ENCODE measurements at places on chromosomes 4 and X.
A peak's percentile ranks its signal among the peaks of the same experiment; 100 is the strongest.

DNA sequence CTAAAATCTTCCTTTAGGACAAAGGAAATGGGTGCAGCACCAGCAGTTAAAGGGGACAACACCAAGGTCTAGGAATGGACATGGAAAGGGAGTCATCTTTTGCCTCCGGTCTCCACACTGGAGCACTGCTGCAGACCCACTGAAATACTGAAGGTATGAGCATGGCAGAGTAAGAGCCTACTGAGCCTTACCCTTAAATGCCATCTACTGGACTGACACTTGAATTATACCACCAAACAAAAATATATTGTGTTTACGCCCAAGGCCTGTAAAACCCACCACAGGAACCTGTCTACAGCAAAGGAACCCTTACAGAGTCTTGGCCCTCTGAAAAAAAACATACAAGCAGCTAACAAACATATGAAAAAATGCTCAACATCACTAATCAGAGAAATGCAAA lies 443.4 kb downstream of the CCSER1 start:
- ATAC-seq, result no peak

GRCh38 chrX:9148615-9149399 lies 114.9 kb upstream of the FAM9B start:
- no peak for ATAC-seq

- no peak for ATAC-seq
These were observed 130.2 kb downstream of the AMELX start for GRCh38 chrX:11423362-11423818.

- ATAC-seq, result no peak
These were observed 1306.8 kb downstream of the STIM2 start for GRCh38 chr4:28167411-28167810.

GRCh38 chr4:174873931-174874330 lies 44.2 kb upstream of the ADAM29 start:
- ATAC-seq, result no peak

DNA sequence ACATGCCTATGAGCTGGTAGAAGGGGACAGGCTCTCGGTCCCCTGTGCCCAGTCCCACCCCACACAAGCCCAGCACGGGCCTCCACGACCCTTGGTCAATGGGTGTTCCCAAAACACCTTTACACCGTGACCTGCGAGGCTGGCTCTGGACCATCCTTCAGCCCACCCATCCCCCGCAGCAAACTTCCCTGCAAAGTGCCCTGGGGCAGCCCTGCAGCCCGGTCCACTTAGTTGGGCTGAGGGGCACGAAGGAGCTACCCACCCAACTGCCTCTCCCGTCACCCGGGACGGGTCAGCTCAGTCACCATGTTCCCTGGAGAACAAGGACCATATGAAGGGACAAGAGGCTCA lies 23.4 kb downstream of the WDR1 start:
- no peak for ATAC-seq

- ATAC-seq, result no peak
These were observed 1477.7 kb downstream of the RAPGEF2 start for GRCh38 chr4:160580581-160580980.

GRCh38 chr4:123102897-123103471 lies 180.6 kb upstream of the NUDT6 start:
- no peak for ATAC-seq

DNA sequence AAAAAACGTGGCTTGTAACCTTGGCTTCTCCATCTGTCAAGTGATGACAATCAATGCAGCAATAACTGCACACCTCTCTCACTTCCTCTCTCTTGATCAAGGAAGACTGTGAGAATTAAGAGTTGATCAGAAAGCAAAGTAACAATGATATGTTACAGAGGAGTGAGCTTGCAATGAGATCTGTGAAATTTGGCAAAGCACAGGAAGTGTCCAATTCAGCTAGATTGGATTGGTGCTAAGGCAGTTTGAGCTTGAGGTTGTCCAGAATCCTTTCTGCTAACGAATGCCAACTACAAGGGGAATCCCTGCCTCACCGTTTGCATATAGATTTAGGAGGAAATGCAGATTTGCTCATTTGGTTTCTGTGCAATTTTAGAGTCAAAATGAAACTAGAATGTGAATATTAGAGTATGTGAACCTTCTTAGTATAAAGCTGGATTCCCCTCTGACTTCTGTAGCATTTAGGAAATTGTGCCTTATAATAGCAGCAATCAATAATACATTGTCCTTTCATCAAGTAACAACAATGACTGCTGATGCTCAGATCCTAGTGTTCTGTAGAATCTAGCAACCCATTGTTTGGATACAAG lies 346.4 kb downstream of the PTTG2 start:
- ATAC-seq, result peak; percentile 31

GRCh38 chrX:136347706-136348105 lies 46.9 kb downstream of the ADGRG4 start:
- ATAC-seq, result no peak

DNA sequence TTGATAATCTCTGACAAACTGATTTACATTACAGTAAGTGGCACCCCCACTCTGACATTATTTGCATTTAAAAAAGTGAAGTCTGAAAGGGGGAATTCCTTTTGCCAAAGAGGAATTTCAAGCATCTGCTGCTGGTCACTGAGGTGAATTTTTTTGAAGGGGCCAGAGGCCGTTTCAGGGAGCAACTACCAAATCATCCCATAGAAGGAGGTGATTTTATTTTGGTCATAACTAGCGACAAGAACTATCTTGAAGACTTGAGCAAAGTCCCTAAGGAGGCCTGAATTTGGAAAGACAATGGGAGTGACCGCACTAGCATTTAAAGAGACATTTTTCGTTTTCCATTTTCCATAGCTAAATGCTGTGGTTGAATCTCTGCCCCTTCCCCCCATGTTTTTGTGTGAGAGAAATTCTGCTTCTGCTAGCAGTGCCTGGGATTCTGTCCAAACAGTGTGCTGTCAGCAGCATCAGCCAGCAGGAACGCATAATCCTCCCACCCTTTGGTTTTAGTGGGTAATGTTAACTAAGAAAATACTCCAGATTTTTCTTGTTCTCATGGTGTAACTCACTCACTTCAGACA lies 110.1 kb upstream of the MED14 start:
- no peak for ATAC-seq

- ATAC-seq, result no peak
These were observed 328.7 kb downstream of the PCDH18 start for GRCh38 chr4:137203601-137204000.

GRCh38 chrX:71549986-71550385 lies 17.1 kb downstream of the OGT start:
- ATAC-seq, result no peak

GRCh38 chr4:159564615-159565014 lies 461.7 kb downstream of the RAPGEF2 start:
- no peak for ATAC-seq

GRCh38 chrX:9258421-9259104 lies 206.3 kb upstream of the TBL1X start:
- ATAC-seq, result peak; percentile 51
